ENCODE measurements at places on chromosomes 16 and 17.

DNA sequence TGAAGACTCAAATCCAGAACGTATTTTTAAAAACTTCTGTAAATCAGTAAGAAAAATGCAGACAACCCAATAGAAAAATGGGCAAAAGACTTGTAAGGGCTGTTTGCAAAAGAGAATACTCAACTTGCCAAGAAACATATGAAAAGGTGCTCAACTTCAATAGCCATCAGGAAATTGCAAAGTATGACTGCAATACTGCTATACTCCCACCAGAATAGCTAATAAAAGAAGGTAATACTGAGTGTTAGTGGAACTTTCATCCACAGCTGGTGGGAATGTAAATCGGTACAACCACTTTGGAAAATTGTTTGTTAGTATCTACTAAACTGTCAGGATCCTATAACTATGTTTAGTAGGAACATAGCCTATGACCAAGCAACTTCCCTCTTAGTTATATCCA, 48.1 kb downstream of the TBX4 start:
- H3K4me1 ChIP-seq = peaks cover 10% of the 10 kb centered on the region
- no peak overlapping the region for H3K4me3 ChIP-seq
- no peaks in the 10 kb centered on the region for H3K27me3 ChIP-seq

GRCh38 chr17:4900231-4901107, 1.1 kb downstream of the C17orf107 start:
- H3K27me3 ChIP-seq = no peaks in the 10 kb centered on the region
- no peak for DNase-seq
- H3K4me1 ChIP-seq = peaks cover 14% of the 10 kb centered on the region
- H3K4me3 ChIP-seq = no peak overlapping the region

GRCh38 chr17:44269535-44270240, 1.8 kb upstream of the SLC4A1 start:
- H3K27me3 ChIP-seq = peaks cover 52% of the 10 kb centered on the region
- no peak for DNase-seq
- no peak overlapping the region for H3K4me3 ChIP-seq
- peaks cover 8% of the 10 kb centered on the region for H3K4me1 ChIP-seq
- H3K27ac ChIP-seq = no peak overlapping the region
- peaks cover 5% of the 10 kb centered on the region for H3K36me3 ChIP-seq

GRCh38 chr16:17556276-17557052, 85.7 kb upstream of the XYLT1 start:
- no peak for DNase-seq
- no peaks in the 10 kb centered on the region for H3K27me3 ChIP-seq
- H3K36me3 ChIP-seq = no peaks in the 10 kb centered on the region
- no peaks in the 10 kb centered on the region for H3K4me1 ChIP-seq
- no peak overlapping the region for H3K27ac ChIP-seq

DNA sequence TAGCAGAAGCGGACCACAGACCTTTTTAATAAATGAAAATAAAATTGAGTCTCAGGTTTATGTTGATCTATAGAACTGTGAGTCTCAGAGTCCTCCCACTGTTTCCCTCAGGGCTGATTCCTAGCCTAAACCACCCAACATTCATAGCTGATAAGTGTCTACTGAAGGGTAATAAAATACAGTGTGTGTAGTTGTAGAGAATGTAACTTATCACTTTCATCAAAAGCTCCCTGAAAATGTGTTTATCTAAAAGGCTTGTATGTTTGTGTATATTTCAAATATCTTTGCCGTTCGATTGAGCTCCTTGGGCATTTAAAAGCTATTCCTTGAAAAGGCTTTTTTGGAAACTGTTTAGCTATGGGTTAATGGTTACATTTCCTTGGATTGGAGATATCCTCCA, 740.3 kb upstream of the SOX9 start:
- H3K36me3 ChIP-seq = no peaks in the 10 kb centered on the region
- no peak overlapping the region for H3K4me3 ChIP-seq
- H3K4me1 ChIP-seq = no peaks in the 10 kb centered on the region
- no peak overlapping the region for H3K27ac ChIP-seq
- H3K27me3 ChIP-seq = no peaks in the 10 kb centered on the region
- no peak for DNase-seq

DNA sequence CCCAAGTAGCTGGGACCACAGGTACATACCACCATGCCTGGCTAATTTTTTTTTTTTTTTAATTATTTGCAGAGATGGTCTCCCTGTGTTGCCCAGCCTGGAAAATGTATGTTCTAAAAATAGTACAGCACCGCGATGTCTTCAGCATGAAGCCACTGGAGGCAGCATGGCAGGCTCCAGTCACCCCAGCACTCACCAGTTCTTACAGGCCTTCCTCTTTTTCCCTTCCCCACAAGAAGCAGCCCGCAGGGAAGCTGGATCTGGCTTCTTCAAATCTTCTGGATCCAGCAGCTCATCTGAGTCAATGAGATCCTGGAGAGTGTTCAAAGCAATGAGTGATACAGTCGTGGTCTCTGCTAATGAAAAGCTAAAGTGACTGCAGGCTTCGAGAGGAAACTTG, 16.2 kb downstream of the CIAPIN1 start:
- H3K27ac ChIP-seq = no peak overlapping the region
- no peaks in the 10 kb centered on the region for H3K27me3 ChIP-seq
- no peak for DNase-seq
- no peaks in the 10 kb centered on the region for H3K4me1 ChIP-seq
- peaks cover 49% of the 10 kb centered on the region for H3K36me3 ChIP-seq
- H3K4me3 ChIP-seq = no peak overlapping the region

- no peaks in the 10 kb centered on the region for H3K4me1 ChIP-seq
- no peak overlapping the region for H3K27ac ChIP-seq
- no peak overlapping the region for H3K4me3 ChIP-seq
- no peak for DNase-seq
- H3K36me3 ChIP-seq = no peaks in the 10 kb centered on the region
- no peaks in the 10 kb centered on the region for H3K27me3 ChIP-seq
Observed at GRCh38 chr17:55632236-55632635, 90.4 kb downstream of the TMEM100 start.

Data from Calu3 (cell line).